Left renal pelvis (tissue), 4 donors: ENCODE measurements at places on chromosomes 12 and 14. TPM values are rescaled to one million over a fixed set of nuclear protein-coding genes. Genes with fewer than 3 reads are reported as not detected.

Gene KRT83
- not detected for polyA plus RNA-seq

Gene ANO4
- polyA plus RNA-seq: 1.5 TPM

Gene TPH2
- 0.22 TPM for polyA plus RNA-seq

Gene INSM2
- polyA plus RNA-seq: 0.06 TPM

Gene ASCL1
- 0.07 TPM for polyA plus RNA-seq

Gene MDM2
- polyA plus RNA-seq: 71.2 TPM

Gene P2RX7
- 0.63 TPM for polyA plus RNA-seq

Gene ETFRF1
- 33.0 TPM for polyA plus RNA-seq

Gene CBLN3
- polyA plus RNA-seq: 4.7 TPM

Gene MIP
- not detected for polyA plus RNA-seq

Gene PTPN21
- 28.8 TPM for polyA plus RNA-seq

Gene SERPINA9
- not detected for polyA plus RNA-seq

- DNase-seq: no peak
Observed at GRCh38 chr14:100589071-100589759, 2.0 kb upstream of the BEGAIN start.

DNA sequence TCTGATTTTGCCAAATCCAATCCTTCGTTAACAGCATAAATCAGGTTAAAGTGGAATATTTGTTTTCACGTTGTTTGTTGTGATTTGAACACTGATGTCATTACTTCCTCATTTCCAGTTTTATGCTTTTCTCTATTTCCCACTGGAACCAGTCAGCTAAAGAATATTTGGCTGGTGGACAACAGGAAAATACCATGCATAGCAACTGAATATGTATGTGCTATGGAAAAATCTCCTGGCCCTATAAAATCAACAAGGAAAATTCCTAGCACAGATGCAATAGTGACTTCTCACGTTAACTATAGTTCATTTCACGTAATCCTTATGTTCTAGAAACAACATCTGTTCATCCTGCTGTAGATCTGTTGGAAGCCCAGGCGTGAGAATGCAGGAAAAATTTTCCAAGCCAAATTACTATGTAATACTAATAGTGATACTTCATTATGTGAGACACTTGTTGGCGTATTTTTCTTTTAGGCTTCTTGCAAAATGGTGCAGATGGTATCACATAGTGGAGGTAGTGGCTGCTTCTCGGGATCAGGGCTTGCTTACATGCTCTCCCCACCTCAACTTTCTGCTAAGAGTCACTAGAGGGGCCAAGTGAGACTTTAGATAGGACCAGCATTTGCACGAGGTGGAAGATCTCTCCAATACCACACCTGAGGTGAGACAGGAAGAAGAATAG is 86.3 kb upstream of the USP44 start:
- no peak for DNase-seq

DNA sequence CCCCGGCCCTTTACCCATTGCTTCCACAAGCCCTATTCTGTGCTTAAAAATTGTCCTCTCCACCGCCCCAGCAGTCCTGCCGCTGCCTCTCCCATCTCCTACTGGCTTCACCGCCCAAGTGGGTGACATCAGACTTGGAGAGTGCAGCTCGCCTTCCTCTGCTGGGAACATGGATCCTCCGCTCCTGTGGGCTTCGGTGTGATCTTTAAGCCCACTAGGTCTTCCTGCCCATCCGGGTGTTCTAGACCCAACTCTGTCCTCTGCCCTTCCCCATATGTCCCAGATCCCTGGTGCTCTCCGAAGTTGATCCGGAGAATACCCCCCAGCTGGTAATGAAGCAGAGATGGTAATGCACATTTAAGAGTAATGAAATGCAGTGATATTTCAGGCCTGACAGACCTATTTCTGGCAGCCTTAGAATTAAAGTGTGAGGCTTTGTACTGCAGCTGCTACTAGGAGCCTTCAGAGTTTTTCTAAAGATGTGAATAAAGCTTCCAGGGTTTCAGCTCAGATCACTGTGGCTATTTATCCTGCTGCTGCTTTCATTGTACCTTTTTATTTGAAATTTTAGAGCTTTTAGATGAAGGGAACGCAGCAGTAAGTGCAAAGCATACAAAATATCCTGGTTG is 22.9 kb upstream of the CTDSP2 start:
- no peak for DNase-seq

- DNase-seq: peak; percentile 4
Observed at GRCh38 chr14:98871796-98872195, 400.2 kb downstream of the BCL11B start.

DNA sequence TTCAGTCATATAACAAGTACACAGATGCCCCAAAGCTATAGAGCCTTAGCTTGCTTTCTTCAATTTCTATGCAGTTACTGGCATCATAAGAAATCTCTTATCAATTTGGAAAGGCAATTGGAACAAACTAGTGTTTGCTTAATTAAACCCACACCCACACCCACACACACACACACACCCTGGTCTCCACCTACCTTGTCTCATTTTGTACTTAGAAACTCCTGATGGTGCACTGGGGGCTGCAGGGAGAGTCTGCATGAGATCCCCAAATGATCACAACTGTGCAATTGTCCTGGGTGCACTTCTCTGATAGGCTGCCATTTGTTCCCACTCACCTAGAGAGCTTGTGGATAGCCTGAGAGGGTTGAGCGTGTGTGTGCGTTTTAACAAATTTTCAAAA is 40.5 kb upstream of the PTCSC3 start:
- DNase-seq: no peak

GRCh38 chr14:39683691-39684260 is 251.5 kb upstream of the FBXO33 start:
- no peak for DNase-seq

DNA sequence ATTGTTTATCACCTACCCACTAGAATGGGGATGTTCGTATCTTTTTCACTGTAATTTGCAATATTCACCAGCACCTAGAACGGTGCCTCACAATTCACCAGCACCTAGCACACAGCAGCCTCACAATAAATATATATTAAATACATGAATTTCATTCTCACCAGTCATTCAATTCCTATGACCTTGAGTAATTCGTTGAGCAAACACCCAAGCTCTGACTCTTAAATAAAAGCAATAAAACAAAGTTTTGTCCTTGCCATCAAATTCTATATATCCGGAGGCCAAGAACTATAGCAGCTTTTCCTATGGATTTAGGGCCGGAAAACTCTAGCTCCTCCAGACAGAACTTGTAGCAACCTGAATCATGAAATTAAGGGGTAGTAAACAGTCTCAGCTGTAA is 981 bp downstream of the VTI1B start:
- DNase-seq: no peak

DNA sequence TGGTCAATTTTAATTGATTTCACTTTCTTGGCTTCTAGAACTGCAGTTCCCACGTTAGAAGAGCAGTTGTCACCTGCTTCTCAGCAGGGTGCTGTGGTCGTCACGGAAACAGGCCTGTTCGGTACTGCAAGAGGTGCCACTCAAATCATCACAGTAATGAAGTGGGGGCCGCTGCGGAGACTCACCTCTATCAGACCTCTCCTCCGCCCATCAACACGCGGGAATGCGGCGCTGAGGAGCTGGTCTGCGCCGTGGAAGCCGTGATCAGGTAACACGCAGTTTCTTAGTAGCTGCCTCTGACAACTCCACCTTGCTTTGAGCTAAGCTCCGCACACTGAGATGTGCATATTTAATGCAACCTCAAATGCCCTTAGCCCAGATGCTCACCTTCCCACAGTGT is 107.2 kb downstream of the UNC79 start:
- no peak for DNase-seq

- no peak for DNase-seq
Observed at GRCh38 chr12:64995816-64996215, 125.3 kb downstream of the WIF1 start.

GRCh38 chr12:100476013-100476751 is 2.5 kb downstream of the NR1H4 start:
- DNase-seq: no peak

- DNase-seq: no peak
Observed at GRCh38 chr14:92951261-92951660, 28.3 kb downstream of the CHGA start.

DNA sequence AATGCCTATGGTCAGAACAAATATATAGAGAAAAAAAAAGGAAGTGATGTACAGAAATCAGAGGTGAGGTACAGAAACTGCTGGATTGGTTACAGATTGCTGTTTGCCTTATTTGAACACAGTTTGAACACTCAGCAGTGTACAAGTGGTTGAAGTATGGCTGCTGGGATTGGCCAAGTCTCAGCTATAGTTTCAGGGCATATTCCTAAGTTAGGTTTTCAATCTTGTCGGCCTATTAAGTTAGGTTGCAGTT is 146.4 kb downstream of the LLPH start:
- DNase-seq: no peak

DNA sequence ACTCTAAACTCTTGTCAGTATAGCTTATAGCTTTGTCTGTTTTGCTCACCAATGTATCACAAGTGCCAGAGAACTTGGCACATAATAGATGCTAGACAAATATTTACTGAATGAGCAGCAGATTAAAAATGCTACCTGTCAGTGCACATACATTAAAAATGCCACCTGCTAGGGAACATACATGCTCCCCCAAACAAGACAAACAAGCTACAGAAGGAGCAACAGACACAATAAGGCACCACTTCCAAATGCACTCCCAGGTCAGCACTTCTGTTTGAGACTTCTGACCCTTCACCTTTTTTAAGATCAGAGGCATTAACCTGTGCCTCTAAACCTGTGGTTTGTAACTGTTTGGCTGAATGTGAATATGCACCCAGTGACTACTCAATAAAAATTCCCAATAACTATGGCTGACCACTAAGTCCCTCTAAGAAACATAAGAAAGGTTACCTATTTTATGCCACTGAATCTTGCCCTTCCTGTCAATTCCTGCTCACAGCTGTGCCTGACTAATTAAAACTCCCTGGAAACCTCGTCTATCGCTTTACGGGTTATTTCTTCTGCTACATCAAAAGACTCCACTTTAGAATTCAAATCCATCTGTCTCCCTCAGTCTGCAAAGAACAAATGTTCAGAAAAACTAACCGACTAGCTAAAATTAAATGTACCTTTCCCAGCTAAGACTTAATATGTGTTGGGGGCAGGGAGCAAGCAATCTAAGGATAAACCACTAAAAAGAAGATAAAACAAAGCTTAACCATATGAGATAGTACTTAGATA is 41.0 kb downstream of the HECTD4 start:
- no peak for DNase-seq

DNA sequence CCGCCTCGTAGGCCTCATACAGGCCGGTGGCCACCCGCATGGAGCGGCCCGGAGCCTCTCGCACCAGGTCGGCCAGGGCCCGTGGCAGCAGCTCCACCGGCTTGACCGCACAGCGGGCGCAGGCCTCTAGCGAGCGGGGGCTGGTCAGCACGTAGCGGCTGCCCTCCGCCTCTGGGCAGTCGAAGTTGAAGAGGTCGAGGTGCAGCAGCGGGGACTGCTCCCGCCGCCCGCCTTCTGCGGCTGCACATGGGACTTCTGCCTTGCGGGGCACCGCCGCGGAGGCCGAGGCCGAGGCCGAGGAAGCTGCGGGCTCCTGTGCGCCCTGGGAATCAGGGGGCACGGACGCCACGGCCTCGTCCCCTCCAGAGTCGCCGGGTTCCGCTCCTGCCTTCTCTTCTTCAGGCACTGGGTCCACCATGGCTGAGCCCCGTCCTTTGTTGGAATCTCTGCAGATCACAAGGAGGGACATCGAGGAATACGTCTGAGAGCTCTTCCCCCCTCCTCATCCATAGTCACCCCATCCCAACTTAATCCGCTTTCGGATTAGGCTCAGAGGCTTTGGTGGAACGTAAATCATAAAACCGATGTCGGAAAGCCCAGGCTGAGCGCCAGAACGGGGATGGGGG is 1.4 kb downstream of the CCDC177 start:
- DNase-seq: no peak

DNA sequence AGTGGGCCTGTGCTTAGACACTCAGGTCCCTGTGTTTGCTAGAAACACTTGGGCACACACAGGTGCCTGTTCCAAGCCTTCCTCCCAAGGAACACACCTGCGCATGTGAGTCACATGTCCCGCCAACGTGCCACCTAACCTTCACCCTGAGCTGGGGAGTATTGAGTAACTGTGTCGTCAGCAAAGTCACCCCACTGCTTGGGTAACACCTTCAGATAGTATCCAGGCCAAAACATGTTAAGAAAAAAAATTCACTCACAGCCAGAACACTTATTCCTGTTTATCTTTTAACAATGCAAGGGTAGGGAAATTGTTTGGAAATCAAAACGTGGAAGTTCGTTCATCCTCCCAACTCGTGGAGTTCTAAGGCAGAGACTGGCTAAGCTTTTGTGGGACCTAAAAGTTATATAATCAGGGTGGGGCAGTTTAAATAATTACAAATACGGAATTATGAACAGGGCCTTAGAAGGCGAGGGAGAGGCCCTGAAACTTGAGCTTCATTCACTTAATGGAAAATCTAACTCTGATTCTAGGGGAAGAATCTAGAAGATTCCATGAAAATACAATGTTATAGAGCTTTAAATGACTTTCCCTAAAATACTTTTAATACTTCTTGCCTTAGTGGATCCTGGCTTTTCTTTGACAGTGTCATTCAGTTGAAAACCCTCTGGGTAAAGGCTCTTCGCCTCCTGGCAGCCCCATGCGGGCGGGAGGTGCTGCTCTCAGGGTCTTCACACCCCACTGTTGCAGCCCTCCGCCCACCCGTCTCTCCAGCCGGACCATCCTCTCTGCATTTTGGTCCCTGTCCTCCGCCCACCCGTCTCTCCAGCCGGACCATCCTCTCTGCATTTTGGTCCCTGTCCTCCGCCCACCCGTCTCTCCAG is 30.3 kb upstream of the ADIPOR2 start:
- no peak for DNase-seq

GRCh38 chr12:26461776-26462175 is 266.4 kb downstream of the SSPN start:
- no peak for DNase-seq

GRCh38 chr12:57754411-57755193 is at the start of gene MARCHF9:
Gene MARCHF9 (plus strand): TSS chr12:57755103. CDS start chr12:57755529, 426 bp downstream.
- DNase-seq: no peak

GRCh38 chr12:89351489-89352241 is 636 bp downstream of the DUSP6 start:
- no peak for DNase-seq

DNA sequence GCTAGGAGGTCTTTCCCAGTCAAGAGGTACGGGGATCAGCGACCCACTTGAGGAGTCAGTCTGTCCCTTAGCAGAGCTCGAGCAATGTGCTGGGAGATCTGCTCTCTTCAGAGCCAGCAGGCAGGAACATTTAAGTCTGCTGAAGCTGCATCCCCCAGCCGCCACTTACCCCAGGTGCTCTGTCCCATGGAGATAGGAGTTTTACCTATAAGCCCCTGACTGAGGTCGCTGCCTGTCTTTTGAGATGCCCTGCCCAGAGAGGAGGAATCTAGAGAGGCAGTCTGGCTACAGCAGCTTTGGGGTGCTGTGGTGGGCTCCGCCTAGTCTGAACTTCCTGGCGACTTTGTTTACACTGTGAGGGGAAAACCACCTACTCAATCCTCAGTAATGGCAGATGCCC is 874.9 kb upstream of the FLRT2 start:
- no peak for DNase-seq

DNA sequence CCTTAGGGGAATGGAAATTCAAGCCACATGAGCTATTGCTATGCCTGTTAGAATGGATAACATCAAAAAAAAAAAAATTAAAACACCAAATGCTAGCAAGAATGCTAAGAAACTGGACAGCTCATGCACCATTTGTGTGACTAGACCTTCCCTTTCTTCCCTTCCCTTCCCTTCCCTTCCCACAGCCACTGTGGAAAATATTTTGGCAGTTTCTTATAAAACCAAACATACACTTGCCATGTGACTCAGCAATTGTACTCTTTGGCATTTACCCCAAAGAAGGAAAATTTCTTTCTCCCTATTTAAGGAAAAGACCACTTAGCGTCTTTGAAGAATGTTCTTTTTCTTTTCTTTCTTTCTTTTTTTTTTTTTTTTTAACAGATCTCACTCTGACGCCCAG is 49.1 kb upstream of the FKBP4 start:
- no peak for DNase-seq
